ENCODE measurements at places on chromosomes 1 and 21.

- peak; percentile 50 for DNase-seq
These were observed 133.4 kb downstream of the PLPPR5 start for GRCh38 chr1:98870959-98871903.

DNA sequence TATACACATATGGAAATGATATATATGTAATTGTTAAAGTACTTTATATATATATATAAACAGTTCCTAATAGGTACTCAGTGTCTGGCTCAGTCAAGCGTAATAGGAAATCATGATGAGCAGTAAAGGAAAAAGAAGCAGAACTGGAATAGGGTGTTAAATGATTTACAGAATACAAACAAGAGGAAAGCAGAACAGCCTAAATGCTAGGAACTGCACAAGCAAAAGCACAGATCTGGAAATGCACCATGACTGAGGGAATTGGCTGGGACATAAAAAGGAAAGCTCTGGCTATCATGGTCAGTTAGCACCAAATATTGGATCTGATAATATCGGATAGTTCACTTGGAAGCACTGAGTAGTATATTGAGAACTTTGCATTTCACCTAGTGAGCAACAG, 51.8 kb downstream of the SLC44A5 start:
- DNase-seq = no peak

GRCh38 chr21:42301371-42302075, 13.7 kb downstream of the TFF3 start:
- DNase-seq = no peak

DNA sequence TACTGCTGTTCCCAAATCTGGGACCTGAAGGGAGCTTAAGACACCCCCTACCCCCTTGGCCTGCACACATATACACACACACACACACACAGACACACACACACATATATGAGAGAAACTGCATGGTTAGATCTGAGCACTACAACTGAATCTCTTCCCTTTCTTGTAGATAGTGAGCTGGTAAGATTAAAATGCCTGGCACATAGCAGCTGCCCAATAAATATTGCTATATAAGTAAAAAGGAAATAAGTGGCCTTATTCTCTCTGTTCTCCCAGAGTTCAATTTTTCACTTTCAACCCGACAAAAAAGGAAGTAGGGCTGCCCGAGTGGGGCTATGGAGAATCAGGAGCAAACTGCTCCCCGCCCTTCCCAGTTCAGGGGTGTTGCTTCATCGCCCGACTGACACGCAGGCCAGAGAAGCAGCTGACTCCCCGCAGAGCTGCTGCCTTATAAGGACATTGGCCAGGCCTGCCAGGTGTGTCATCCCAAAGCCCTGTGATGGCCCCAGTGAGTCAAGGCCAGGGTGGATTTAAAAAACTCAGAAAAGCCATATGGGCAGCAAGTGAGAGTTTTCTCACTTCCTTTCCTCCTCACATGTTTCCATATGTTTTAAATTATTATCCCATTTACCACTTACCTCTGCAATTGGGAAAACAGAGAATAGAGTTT, 106.5 kb upstream of the SLC44A3 start:
- peak; percentile 47 for DNase-seq

DNA sequence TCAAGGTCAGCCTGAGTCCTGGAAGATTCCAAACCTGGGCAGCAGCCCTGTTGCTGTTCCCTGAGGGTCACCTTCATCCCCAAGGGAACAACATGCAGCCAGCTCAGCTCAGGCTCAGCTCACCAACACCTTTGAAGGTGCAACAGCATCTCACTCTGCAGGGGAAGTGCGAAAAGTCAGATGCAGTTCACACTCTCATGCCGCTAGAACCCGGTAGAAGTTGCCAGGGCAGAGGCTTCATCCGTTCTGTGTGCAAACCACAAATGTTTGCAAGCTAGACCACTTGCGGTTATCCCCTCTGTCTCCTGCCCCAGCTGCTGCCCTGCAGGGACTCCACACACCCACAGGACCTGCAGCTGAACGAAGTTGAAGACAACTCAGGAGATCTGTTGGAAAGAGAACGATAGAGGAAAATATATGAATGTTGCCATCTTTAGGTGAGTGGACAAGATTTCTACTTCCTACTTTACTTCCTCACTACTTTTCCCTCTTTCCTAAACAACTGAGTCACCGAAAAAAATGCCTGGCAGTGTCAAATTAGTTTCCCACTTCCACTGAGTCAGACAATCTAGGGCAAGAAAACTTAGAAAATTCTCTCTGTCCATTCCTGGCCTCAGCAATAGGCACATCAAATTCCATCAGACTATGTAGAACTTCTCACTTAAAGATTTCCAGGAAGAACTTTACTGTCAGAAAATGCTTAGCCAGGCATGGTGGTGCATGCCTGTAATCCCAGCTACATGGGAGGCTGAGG, 1.8 kb upstream of the FCRL6 start:
- no peak for DNase-seq

DNA sequence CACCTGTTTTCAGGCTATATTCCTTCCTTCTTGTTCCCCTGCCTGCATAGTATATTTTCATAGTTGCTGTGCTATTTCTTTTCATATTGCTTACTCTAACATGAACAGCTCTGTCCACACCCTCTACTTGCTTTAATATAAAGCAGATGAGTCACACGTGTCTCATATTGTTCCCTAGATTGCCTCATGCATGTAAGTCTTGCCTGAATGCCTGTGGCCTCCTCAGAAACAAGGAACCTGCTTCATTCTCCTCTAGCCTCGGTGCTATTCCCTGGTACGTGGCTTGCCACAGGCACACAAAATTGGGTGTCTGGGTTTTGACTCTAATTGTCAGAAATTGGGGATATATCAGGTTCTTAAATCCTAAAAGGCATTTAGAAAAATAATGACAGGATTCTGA, 16.5 kb upstream of the PKP1 start:
- DNase-seq = no peak

DNA sequence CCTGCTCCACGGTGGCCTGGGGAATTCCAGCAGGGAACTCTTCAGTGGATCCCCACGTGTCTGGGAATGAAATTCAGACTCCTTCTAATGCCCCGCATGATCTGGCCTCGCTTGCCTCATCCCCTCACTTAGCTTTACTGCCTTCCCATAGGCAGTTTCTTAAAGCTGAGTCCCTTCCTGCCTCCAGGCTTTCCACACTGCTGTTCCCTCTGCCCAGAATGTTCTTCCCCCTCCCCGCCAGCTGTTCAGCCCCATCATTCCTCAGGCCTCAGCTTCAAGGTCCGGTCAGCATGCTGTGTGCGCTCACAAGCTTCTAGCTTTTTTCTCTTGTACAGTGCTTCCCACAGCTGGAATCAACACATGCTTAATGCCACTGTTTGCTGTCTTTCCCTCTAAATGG, 54.9 kb upstream of the WASF2 start:
- no peak for DNase-seq

DNA sequence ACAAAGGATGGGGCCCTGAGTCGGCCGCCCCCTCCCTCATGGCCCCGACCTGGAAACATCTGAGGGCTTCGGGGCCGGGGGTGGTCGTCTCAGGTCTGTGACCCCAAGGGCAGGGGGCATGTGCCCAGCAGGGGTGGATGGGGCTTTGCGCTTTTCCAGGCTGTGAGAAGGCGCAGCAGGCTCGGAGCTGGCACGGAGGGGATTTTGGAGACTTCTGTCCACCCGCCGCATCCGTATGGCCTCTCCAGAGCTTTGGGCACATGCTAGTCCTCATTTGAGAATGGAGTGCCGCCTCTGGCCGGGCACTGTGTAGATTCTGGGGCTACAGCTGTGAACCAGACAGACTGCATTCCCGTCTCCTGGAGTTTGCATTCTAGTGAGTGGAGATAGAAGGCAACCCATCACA, 66.1 kb upstream of the WNT4 start:
- no peak for DNase-seq

DNA sequence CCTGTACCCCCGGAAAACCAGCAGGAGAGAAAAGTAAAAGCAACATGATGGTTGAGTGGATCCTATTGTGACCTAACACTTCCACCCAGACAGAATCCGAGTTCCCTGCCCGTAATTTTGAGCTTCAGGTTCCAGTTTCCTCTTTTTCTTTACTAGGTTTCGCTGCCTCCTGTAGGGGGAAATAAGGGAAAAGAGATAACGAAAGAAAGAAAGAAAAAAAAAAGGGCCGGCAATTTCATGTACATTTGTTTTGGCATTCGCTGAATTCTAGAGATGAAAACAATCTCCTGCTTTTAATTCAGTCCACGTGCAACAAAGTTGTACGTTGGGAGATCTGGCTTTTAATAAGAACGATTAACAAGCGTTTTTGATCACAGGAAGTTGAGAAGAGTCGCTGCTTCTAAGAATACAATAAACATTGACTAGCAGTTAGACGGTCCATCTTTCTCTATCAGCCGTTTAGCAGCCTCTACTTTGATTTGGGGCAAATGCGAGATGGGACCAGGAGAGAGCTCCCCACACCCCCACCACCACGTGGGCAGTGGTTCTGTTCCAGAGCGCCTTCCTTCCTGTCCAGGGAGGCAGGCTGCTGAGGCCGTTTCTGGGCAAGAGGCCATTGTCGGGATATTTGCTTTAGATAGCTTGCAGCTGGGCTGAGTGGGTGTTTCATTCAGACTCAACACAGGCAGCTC, 155.9 kb upstream of the RUNX1 start:
- DNase-seq = peak; percentile 29

DNA sequence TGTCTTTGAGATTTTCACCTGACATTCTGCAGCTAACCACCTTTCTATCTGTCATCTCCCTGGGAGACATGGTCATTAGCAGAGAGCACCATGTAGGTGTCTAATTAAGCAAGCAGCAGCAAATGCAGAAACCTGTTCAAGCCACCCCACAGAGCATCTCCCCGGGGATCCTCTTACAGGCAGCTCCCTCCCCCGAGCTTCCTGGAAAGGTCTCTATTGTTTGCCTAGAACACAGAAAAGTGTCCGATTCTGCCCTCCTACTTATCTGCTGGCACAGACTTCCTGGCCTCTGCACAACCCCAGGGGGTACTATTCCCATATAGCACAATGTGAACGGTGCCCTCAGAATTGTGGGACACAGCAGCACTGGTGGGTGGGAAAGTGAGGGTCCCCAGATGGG, 46.1 kb downstream of the PLEKHA6 start:
- no peak for DNase-seq

- DNase-seq = peak; percentile 39
These were observed 15.6 kb upstream of the RAP1A start for GRCh38 chr1:111603979-111604378.

DNA sequence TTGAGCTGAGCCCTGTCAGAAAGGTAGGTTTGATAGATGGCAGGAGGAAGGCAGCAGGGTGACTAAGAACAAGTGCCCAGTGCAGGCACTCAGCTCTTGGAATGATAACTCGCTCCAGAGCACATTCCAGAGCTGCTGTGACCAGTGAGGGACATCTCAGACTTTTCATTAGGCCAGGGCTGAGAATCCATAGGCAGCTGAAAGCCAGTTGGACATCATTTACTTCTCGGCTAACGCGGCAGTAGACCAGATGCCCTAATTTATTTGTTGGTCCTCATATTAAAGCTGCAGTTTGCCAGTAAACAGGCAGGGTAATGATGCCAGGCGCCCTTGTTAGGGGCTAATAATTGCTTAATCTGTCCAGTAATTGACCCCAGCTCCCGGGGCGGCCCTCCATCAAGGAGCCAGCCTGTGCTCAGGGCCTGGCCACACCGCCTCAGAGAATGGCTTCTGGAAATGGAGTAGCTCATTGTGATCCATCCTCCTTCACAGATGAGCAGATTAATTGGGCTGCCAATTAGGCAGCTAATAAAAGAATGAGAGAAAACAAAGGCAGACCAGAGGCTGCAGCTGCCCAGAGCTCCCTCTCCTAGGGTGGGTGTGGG, 122.0 kb downstream of the BEND5 start:
- DNase-seq = no peak

DNA sequence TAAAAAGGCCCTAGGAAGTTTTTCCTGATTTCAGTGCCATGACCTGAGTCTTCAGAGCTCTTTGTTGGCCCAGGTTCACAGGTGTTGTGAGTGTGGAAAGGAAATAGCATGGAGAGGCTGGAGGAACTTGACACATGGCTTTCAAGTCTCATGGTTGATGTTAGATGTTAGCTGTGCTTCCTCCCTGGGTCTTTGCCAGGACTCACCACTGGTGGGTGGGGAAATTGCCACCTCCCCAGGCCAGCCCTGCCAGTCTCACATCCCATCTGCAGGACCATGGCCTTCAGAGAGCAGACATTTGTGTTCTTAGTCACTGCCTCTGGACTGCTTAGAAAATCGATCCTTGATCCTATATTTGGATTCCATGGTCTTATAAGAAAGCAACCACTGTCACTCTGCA, 383.2 kb downstream of the DISC1 start:
- DNase-seq = no peak

GRCh38 chr1:214990619-214991018, 91.9 kb upstream of the KCNK2 start:
- no peak for DNase-seq

All from GM10248 (cell line).